Foreskin keratinocyte (primary cell): ENCODE measurements at places on chromosomes 11 and 22.

- DNase-seq: no peak
Measured at GRCh38 chr11:10637731-10638151, 55.8 kb downstream of the IRAG1 start.

- DNase-seq: no peak
Measured at GRCh38 chr11:130099356-130099755, 29.7 kb downstream of the APLP2 start.

DNA sequence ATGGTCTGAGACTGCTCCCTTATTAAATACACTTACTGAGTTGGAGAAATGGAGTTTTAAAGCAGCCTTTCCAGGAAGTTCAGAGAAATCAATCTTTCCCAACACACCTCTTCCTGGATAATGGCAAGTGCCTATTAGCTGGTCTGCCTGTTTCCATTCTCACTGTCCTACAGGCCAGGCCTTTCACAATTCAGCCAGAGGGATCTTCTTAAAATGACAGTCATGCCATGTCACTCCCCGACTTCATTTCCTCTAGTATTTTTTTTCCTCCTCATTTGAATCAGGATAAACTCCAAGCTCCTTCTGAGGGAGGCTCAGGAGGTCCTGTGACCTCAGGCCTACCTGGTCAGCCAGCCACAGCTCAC lies 62.6 kb downstream of the FDX1 start:
- no peak for DNase-seq

DNA sequence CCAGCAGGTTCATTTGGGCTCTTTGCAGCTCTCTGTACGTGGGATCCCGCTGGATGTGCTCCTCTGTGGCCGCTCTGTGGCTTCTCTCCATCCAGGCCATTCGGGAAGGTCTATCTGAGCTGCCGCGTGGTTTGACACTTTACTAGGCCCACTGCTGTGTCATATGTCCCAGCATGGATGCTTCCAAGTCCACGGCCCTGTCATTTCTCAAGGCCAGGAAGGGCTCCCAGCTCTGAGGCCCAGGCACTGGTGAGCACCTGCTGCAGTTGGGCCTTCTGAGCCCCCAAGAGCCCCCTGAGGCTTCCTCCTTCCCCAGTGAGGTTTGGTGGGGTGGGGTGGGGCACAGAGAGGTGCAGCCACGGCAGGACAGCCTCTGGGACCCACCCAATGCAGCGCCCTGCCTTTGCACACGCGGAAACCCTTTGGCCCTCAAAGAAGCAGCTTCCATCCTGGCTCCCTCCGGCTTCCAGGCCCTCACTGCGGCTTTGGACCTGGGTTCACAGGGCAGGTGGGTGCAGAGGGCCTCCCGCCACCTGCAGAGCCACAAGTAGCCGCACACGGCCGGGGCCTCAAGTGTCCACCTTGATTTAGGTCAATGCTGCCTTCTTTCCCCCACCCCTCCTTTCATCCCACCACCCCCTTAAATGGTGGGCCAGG lies 44.5 kb upstream of the FGF3 start:
- DNase-seq: no peak

DNA sequence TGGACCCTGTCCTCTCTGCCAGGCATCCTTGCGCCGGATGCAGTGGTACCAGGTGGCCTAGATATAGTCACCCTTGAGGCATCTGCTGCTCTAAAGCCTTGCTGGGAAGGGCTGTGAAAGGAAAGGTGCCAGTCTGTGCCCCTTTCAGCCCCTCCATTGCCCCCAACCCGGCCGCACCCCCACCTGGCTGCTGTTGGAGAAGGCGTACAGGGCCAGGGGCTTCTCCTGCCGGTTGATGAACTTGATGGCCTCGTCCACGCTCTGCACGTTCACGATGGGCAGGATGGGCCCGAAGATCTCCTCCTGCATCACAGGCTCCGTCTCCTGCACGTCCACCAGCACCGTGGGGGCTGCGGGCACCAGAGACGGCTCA lies 10.2 kb downstream of the ALDH3B2 start:
- DNase-seq: no peak
